ENCODE measurements at places on chromosomes 12 and 14. TPM values are rescaled to one million over a fixed set of nuclear protein-coding genes. Genes with fewer than 3 reads are reported as not detected.

DNA sequence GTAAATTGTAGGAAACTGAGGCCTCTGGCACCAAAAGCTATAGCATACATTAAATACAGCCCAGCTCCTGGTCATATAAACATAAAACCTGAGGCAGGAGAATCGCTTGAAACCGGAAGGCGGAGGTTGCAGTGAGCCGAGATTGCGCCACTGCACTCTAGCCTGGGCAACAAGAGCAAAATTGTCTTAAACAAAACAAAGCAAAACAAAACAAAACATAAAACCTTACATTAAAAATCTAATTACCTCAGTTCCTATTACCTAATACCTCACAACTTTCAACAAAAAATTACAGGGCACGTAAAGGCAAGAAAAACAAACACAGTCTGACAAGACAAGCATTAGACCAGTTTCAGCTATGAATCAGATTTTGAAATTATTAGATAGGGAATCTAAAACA, 36.7 kb downstream of the TMEM116 start:
- DNase-seq: no peak
- H3K36me3 ChIP-seq: no peaks in the 10 kb centered on the region
- H3K4me1 ChIP-seq: peaks cover 9% of the 10 kb centered on the region
- H3K27me3 ChIP-seq: no peaks in the 10 kb centered on the region

- no peaks in the 10 kb centered on the region for H3K36me3 ChIP-seq
- DNase-seq: no peak
- H3K4me1 ChIP-seq: no peaks in the 10 kb centered on the region
- H3K4me3 ChIP-seq: no peak overlapping the region
- no peak overlapping the region for H3K27ac ChIP-seq
Measured at GRCh38 chr12:55840581-55841351, 2.0 kb downstream of the MMP19 start.

DNA sequence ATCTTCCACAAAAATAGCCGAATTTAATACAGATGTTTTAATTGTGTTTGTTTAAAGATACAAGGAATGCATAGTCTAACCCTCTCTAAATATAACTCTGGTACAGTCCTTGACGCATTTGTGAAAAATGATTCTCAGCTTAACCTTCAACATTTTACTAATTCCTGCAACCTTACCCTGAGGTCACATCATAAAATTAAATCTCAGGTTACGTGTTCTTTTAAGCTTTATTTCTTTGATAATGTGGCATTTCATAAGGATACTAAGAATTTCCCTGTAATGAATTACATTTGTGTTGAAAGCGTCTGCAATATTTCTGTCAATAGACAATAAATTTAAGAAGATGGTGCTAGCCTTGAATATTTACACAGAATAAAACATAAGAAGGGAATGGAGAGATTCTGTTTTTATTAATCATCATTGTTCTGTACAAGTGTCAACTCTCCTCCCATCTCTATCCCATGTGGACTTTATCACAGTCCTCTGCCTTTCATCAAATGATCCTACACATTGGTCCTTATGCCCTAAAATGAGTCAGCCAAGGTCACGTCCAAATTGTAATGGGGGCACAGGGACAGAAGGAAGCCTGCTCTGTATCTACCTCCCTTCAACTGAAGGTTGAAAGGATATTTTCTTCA, 769.3 kb upstream of the FLRT2 start:
- H3K4me3 ChIP-seq: no peak overlapping the region
- no peaks in the 10 kb centered on the region for H3K27me3 ChIP-seq
- H3K4me1 ChIP-seq: no peaks in the 10 kb centered on the region
- no peaks in the 10 kb centered on the region for H3K36me3 ChIP-seq
- no peak overlapping the region for H3K27ac ChIP-seq
- no peak for DNase-seq

DNA sequence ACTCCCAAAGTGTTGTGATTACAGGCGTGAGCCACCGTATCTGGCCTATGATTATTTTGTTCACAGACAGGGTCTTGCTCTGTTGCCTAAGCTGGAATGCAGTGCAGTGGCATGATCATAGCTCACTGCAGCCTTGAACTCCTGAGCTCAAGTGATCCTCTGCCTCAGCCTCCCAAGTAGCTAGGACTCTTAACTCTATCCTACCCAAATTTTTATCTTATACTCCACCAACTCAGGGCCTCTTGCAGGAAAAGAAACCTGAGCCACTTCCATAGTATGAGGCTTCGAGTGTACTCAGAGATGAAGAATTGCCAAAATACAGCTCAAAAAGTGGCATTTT, 828 bp downstream of the MMAB start:
- DNase-seq: peak; percentile 37
- H3K27ac ChIP-seq: peak overlapping the region; percentile 86
- H3K4me3 ChIP-seq: peak overlapping the region; percentile 89
- H3K4me1 ChIP-seq: peaks cover 13% of the 10 kb centered on the region
- H3K36me3 ChIP-seq: peaks cover 26% of the 10 kb centered on the region

- H3K4me1 ChIP-seq: no peaks in the 10 kb centered on the region
- H3K4me3 ChIP-seq: no peak overlapping the region
- no peaks in the 10 kb centered on the region for H3K27me3 ChIP-seq
- H3K27ac ChIP-seq: no peak overlapping the region
- no peaks in the 10 kb centered on the region for H3K36me3 ChIP-seq
- no peak for DNase-seq
Measured at GRCh38 chr14:63478010-63478409, 65.2 kb downstream of the PPP2R5E start.

Gene CCDC59
- 41.9 TPM for polyA plus RNA-seq
